ENCODE measurements at places on chromosomes 1 and 21.

DNA sequence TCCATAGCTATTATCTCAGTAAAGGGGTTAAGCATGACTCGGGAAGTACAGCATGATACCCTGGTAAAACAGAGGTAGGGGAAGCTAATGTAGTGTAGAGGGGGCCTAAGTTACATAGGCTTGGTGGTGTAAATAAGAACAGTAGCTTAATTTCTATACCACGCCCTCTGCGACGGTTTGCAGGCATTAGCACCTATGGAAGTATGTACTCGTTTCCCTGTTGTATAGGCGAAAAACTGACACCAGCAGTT lies 470 bp upstream of the NAXE start:
- DNase-seq, result no peak

GRCh38 chr21:33977721-33978369 lies 62.2 kb upstream of the ATP5PO start:
- DNase-seq, result no peak

- no peak for DNase-seq
Measured at GRCh38 chr1:88658419-88658818, 25.7 kb upstream of the PKN2 start.

GRCh38 chr1:174569240-174569639 lies 121.5 kb downstream of the GPR52 start:
- no peak for DNase-seq

DNA sequence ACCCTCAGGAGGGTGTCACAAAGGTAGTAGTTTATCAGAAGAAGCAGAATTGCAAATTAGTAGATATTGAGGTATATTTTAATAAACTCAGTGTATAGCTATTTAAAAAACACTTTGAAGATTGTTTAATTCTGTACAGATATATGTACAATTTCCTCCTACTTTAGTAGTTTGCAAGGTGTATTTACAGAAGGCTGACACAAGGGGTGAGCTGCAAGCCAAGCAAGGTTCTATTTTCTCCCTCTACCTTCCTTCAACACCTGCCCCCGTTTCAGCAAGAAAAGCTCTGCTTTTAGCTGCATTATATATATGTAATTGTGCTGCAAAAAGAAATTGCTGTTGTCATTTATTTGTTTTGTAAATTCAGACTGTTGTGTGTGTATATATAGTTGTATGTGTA lies 674.2 kb upstream of the PKN2 start:
- no peak for DNase-seq

GRCh38 chr1:203197625-203198024 lies 11.1 kb upstream of the CHI3L1 start:
- no peak for DNase-seq

DNA sequence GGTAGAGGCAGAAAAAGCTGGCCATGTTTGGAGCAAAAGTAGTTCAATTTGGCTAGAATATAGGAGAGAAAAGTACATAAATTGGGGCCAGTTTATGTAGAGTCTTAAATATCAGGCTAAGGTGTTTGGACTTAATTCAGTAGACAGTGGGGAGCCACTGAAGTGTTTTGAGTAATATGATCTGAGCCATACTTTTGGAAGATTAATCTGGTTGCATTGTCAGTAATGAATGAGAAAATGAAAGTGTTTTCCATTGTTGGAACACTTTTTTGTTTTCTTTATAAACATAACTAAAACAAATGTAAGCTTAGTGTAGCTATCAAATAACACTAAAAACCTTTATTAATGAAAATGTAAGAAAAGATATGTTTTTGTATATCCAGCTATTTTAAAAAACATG lies 42.1 kb downstream of the POU2F1 start:
- no peak for DNase-seq

GRCh38 chr1:228411548-228412430 lies 4.9 kb downstream of the TRIM17 start:
- DNase-seq, result no peak

- DNase-seq, result no peak
Measured at GRCh38 chr21:14686466-14687267, 140.6 kb upstream of the SAMSN1 start.

GRCh38 chr1:173894189-173894588 lies 22.9 kb downstream of the SERPINC1 start:
- no peak for DNase-seq

DNA sequence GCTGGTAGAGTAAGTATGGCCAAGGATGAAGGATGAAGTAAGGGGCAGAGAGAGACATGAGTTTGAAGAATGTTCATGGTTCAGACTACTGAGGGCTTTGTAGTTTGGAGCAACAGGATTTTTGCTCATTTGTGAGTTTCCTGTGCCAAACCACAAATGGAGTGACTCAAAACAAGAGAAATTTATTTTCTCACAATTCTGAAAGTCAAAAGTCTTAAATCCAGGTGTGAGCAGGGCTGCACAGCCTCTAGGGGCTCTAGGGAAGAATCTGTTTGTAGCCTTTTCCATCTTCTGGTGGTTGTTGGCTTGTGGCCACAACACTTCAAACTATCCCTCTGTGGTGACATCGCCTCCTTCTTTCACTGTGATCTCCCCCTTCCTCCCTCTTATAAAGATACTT lies 58.9 kb downstream of the RHOU start:
- DNase-seq, result peak; percentile 30

DNA sequence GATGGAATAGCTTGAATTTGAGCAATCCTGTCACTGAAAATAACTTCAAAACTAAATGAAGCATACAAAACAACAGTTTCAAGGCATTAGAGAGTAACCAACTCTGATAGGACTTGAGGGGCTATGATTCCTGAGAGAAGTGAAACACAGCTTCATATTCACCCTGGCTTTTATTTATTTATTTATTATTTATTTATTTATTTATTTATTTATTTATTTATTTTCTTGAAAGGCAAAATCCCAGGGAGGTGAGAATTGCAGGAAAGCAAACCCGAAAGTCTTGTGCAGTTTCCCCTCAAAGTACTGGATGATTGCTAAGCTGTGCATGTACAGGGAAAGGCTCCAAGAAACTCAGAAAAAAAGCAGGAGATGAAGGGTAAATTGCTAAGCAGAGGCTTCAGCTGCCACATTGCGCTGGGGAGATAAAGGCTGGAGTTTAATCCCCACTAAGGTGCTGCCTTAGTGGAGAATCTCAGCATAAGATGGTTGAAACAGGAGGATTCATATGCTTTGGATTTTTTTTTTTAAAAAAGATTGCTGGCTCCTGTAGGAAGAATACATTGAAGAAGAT lies 72.9 kb upstream of the COL24A1 start:
- no peak for DNase-seq
